ENCODE measurements at places on chromosomes 4 and X.

GRCh38 chr4:61251129-61251528, 51.0 kb downstream of the ADGRL3 start:
- DNase-seq: no peak

GRCh38 chr4:78482281-78482680, 69.3 kb upstream of the ANXA3 start:
- peak; percentile 12 for DNase-seq

- DNase-seq: no peak
These were observed 188.5 kb upstream of the STS start for GRCh38 chrX:6959006-6959405.

DNA sequence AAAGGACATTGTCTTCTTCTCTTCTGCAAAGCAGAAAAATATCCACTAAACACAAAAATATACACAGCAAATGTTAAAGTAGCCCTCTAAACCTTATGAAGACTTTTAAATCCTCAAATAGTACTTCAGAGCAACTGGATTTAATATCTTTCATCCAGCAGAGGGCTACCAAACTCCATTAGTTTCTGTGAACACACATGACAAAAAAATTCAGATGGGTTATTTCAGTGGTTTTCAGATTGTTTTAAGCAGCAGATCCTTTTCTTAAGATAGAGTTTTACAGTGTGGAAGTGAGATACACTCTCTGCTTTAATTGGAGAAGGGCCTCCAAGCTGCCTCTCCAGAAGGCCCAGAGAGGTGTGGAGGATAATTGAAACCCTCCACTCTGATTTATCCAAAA, 56.7 kb downstream of the ANK2 start:
- peak; percentile 62 for DNase-seq

GRCh38 chr4:88104902-88105610, 53.4 kb downstream of the ABCG2 start:
- peak; percentile 11 for DNase-seq

GRCh38 chr4:11748164-11748872, 319.6 kb upstream of the HS3ST1 start:
- no peak for DNase-seq

DNA sequence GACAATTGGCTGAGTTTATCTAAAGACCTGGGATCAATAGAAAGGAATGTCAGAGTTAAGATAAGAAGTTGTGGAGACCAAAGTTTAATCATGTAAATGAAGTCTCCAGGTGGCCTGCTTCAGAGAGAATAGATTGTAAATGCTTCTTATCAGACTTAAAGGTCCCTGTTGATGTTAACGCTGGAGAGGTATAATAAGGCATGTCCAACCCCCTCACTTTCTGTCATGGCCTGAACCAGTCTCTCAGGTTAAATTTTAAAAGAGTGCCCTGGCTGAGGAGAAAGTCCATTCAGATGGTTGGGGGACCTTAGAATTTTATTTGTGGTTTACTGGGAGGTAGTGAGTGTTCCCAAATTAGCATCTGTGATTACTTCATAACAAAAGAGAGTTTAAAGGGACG, 86.7 kb downstream of the AKAP4 start:
- DNase-seq: no peak

GRCh38 chr4:186170966-186171365, 20.4 kb upstream of the CYP4V2 start:
- DNase-seq: no peak

DNA sequence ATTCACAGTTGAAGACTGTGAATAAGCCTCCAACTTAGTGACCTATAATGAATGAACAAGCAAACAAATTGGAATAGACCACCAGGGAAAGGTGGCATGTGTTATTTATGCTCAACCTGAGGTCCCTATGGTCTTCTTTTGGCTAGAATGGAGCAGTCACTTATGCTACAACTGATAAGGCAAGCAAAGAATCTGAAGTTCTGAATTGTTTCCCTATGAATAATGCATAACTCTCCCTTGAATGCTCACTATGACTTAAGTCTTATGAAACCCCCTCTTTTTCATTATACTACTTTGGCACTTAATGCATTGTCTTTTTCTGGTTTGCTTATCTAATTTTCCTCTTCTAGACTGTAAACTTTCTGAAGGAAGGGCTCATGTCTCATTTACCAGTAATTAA, 2.6 kb downstream of the GIMD1 start:
- peak; percentile 20 for DNase-seq

- no peak for DNase-seq
These were observed 29.8 kb upstream of the SH3D19 start for GRCh38 chr4:151355155-151355554.

- no peak for DNase-seq
These were observed 69.4 kb downstream of the DCHS2 start for GRCh38 chr4:154422152-154422551.

- no peak for DNase-seq
These were observed 394.3 kb upstream of the TRAM1L1 start for GRCh38 chr4:117479673-117480072.

DNA sequence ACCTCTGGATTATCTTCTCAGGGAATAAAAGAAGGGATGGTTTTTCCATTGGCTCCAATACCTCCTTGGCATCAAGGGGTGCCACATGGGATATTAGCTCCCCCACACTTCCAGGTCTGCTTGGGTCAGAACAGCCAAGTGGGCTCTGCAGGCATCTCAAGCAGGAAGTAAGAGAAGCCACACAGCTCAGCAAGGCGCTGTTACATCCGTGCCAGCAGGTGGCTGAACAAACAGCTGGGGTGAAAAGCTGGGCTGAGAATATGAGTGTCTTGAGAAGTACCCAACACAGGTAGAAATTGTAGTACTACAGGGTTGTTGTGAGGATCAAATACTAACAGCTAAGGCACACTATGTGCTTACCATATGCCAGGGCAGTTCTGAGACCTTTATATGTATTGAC, 76.7 kb upstream of the TMEM150C start:
- no peak for DNase-seq

GRCh38 chr4:107666134-107666533, 53.9 kb downstream of the PAPSS1 start:
- DNase-seq: peak; percentile 49

- DNase-seq: no peak
These were observed 155.0 kb upstream of the ANKRD50 start for GRCh38 chr4:124867536-124867935.

DNA sequence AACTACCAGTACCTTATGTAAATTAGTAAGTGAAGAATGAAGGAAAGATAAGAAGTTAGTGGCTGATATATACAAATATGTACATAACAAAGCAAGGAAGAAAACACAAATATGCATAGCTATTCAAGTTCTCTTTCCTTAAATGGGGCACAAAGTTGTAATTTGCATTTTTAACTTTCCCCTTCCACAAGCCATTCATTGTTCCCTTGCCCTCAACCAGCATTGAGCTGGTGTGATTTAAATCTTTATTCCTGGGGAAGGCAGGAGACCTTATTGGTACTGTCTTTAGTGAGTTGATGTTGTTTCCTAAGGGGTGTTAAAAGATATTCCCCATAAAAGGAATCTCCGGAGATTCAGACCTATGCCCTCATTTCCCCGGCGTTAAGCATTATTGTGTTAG, 735.3 kb downstream of the PCDH18 start:
- no peak for DNase-seq

DNA sequence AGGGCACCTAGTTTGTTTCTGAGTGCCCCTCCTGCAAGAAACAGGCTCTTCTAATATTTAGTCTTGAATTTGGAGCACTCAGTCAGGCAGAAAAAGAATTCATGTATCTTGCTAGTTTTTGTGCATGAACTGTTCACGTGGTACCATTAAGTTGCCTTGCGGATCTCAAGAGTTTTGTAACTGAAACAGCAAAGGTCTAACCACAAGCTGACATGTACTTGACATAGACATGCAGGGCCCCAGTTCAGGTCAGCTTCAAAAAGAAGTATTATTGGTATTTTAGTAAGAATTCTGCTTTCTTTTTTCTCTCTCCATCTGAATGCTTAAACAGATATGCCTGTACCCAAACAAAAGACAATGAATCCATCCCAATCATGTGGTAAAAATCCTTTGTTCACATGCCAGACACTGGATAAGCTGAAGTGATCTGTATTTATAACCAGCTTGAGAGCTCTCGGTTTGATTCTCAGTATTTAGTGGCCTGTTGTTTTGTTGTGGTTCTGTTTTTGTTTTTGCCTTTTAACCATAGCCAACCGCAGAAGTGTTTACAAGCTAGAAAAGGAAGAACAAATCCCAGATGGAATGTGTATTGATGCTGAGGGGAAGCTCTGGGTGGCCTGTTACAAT, 13.0 kb downstream of the RGN start:
- no peak for DNase-seq

GRCh38 chr4:173494013-173494970, 35.7 kb downstream of the HAND2 start:
- peak; percentile 76 for DNase-seq

DNA sequence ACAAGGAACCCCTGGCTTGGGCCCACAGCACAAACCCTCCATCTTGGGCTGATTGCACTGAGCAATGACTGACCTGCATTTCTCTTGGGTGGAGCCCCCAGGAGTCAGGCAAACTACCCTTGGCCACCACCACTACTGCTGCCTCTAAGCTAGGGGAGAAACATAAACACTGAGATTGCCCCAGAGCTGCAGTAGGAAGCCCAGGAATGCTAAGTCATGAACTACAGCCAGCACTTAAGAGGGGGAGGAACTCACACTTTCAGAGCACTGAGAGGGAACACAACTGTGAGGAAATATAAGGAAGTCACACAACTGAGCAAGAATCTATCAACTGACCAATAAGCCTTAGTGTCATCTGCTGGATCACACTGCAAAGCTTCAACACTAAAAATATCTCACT, 111.6 kb upstream of the PPP3CA start:
- no peak for DNase-seq

- DNase-seq: no peak
These were observed 52.7 kb upstream of the ANXA10 start for GRCh38 chr4:168039593-168039992.

Measured in GM03348 (cell line).